ENCODE measurements at places on chromosomes 1 and 21.
A peak's percentile ranks its signal among the peaks of the same experiment; 100 is the strongest.

GRCh38 chr1:21292984-21293536 is 2.8 kb upstream of the ECE1 start:
- peak; percentile 54 for DNase-seq

DNA sequence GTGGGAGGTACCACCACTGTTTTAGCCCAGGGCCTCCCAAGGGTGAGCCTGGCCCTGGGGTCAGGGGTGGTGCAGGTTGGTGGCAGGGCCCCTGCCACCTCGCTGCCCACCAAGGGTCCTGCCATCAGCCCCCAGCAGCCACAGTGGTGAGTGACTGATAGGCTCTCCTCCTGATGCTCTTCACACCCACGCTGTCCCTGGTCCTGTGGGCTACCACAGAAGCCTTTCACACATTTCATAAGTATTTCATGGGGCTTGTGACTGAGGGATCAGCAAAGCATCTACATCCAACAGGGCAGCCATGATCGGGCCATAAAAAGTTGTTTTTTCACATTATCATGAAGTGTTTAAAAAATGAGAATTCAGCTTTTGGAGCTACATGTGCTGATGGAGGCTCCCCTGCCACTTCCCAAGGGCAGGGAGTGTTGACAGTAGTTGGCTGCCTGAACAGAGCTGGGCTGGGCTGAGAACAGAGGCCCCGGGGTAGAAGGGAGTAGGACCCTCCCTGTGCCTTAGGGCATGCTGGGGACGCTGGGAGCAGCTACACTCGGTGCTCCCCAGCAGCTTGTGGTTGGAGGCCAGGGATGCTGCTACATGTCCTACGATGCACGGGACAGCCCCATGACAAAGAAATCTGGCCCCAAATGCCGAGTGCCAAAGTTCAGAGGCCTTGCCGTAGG is 73.1 kb upstream of the TMEM51 start:
- no peak for DNase-seq

DNA sequence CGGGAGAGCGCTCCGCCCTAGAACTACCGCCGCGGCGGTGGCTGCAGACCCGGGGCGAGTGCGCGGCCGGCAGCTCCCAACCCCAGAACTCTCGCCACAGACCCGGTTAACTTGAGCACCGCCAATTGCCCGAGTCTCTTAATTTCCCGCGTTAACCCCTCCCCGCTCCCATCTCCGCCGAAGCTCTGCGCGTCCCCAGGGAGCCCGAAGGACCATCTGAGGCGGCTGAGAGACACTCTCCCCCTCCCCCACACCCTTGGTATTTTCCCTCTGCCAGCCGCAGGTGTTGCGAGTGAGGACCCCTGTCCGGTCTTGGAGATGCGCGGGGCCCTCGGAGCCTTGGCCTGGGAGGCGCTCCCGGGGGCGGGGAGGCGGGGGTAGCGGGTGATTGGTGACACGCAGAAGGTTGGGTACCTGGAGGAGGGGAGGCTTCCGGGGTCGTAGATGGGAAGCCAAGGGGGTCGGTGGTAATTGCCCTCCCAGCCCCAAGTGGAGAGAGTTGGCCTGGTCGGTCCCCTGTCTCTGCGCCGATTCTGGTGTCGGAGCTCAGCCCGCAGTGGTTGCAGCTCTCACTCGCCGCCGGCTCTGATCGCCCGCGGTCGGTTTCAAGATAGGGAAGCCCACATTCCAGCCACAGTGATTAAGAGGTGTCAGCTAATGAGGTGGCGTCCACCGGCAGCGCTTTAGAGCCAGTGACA is 858 bp upstream of the SUSD4 start:
- no peak for DNase-seq

- DNase-seq = no peak
These were observed 107.4 kb downstream of the MATN1 start for GRCh38 chr1:30615816-30616590.

DNA sequence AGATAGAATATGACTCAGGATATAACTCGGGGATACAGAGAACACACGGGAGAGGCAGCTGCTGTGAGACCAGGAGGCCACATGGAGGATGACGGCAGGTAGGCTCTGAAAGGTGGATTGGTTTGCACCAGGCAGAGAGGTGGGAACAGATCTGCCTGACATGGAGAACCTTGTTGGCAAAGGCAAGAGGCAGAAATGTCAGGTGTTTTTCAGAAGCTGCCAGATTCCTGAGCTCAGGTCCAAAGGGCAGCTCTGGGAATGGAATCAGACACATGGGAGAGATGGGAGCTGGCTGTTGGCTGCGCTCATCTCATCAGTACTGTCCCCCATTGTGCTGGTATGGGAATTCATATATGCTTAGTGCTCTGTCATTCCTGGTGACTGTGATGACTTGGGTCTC is 19.2 kb downstream of the SYT6 start:
- no peak for DNase-seq

DNA sequence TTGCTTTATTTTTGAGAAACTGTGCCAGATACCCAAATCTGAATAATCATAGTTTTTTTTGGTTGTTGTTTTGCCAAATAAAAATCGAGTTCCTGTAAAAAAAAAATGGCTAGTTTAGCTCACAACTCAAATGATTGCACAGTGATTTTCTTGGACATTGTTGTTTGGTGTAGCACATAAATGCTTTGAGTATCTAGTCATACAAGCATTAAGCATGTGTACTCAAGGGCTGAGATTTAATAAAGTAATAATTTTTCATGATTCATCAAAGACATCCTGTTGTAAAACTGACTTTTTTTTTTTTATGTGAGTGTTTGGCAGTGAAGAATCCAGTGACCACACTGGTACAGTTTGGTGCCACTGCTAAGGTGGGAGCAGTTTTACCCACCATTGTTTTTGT is 18.8 kb downstream of the ITSN1 start:
- no peak for DNase-seq

GRCh38 chr1:45394342-45394741 is 54.1 kb upstream of the MUTYH start:
- no peak for DNase-seq

GRCh38 chr1:17121881-17122280 is 2.6 kb upstream of the PADI2 start:
- no peak for DNase-seq

- no peak for DNase-seq
These were observed 34.3 kb upstream of the RAP1GAP start for GRCh38 chr1:21703318-21703963.

- no peak for DNase-seq
These were observed 62.1 kb downstream of the ABL2 start for GRCh38 chr1:179167418-179167777.

- no peak for DNase-seq
These were observed 79.4 kb upstream of the USH2A start for GRCh38 chr1:216502528-216503162.

- no peak for DNase-seq
These were observed 729 bp downstream of the APP start for GRCh38 chr21:26169611-26170470.

- DNase-seq = no peak
These were observed 90.8 kb downstream of the ZP4 start for GRCh38 chr1:237799762-237800474.

- DNase-seq = no peak
These were observed 314.7 kb downstream of the NEGR1 start for GRCh38 chr1:71967670-71968069.

DNA sequence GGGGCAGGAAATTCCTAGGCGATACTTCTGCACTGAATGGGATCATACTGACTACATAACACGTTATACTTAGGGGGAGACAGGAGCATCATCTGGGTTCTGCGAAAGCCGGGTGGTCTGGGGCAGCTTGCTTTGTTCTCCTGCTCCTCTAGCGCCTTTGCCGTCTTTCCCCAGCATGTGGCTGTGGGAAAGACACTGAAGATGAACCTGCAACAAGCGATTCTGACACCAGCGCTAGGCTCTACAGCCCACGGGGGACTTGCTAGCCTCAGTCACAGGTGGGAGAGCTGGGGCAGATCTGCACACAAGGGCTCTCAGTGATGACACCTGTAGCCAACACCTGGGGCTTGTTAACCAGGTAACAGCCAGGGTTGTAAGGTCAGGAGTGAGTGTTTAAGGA is 51.8 kb downstream of the CD46 start:
- DNase-seq = no peak

DNA sequence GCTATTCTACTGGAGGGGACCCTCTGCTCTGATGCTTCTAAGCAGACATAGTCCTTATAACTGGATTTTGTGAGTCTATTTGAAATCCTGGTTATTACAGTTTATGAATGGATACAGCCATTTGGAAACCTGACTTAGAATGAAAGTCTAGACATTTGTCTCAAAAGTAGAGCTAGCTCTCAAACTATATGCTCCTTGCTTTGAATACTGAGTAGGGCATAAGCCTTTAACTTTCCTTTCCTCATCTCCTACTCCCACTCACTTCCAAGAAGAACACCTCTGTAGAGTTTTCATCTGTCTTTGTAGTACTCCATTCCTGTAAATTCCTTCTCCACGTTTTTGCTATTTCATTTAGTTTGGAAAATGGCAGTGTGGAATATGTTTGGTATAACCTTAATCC is 9.0 kb upstream of the ARID1A start:
- DNase-seq = no peak
